ENCODE measurements at places on chromosomes 11 and 22. TPM values are rescaled to one million over a fixed set of nuclear protein-coding genes. Genes with fewer than 3 reads are reported as not detected.

- no peak for DNase-seq
Measured at GRCh38 chr11:130426223-130426836, 2.1 kb downstream of the ADAMTS8 start.

Gene PIWIL4
- polyA plus RNA-seq: 4.7 TPM

DNA sequence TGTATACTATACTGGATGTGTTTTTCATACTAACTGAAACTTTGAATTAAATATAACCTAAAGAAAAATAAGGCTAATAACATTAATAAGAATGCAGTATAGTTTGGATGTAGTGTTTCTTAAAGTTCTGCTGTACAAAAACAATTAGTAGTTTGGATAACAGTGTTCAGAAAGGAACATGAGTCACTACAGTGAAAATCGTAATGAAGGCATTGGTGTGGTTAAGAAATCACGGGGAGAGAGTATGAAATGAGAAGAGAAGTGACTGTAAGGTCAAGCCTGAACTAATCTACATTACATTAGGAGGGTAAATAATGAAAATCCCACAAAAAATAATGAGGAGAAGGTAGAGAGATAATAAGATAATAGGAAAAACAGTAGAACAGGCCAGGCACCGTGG is 726.6 kb upstream of the ARHGAP42 start:
- DNase-seq: no peak

DNA sequence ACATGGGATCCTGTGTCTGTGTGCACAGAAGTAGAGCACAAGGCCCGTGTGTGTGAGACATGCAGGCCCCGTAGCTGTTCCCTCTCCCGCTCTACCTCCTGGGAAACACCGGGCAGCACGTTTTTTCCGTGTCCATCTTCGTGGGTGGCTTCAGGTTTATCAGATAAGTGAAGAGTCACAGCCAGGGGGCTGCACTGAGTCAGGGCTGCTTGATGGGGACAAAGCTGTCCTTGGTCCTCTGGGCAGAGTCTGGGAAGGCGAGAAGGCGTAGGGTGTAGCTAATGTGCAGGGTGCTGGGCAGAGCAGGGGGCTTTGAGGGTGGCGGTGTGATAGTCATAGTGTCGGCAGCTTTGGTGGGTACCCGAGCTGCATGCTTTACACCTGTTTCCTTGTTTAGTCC is 23.7 kb downstream of the INCENP start:
- DNase-seq: no peak

GRCh38 chr11:120125024-120125423 is 12.9 kb downstream of the TRIM29 start:
- DNase-seq: no peak

Gene APOBEC3B
- 4.4 TPM for polyA plus RNA-seq

- DNase-seq: no peak
Measured at GRCh38 chr11:123265951-123266350, 70.9 kb upstream of the CLMP start.

Data from left kidney (tissue), 8 donors.